ENCODE measurements at places on chromosomes 7 and 10.

DNA sequence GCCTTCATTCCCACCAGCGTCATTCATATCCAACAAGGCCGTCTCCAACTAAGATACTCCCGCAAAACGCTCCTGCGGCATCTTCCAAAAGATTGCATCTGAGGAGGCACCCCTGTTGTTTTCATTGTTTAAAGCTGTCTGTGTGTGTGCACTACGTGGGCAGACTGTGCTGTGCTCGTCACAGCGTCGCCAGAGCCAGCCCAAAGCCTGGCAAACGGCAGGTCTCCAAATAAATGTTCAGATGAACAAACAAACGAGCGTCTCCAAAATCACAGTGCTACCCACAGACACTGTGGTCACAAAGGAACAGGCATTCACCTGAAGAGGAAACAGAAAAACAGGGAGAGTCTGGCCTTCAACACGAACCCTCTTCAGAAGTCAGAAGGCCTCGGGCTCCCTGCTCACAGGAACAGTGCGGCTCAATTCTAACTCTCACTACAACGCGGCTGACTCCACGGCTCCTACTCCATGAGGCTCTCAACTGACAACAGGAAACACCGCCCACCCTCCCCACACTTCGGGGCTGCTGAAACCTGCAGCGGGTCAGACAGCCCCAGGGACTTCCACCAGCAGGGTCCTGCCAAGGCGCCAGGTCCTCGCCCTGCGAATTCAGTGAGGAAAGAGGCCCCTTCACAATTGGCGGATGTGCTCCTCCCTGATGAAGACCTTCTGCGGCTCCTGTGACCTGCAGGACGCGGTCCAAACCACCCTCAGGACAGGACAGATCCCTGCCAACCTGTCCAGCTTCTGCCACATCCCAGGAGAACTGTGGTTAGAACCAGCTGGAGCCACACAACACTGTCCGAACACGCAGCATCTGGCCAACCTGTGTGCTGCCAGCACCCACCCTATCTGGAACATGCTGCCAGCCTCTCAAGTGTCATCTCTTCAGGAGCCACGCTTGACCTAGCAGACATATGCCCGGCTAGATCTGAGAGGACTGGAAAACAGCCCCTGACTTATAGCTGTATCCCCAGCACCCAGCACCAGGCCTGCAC lies 36.1 kb downstream of the MAD1L1 start:
- DNase-seq, result no peak

DNA sequence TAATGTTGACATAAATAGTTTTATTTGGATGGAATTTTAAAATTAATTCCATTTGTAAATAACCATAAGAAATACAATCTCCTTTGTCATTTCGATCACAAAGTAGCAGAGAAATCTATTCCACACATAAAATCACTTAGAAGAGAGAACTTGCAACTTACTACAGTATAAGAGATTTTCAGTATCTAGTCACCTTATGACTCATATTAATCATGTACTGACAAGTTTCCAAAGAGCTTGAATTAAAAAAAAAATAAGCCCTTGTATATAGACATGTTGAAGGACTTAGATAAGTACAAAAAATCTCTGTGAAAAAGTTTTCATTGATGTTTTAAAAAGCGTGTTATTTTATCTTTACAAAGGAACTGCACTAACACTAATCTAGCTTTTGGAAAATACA lies 207.1 kb upstream of the ETV1 start:
- no peak for DNase-seq

DNA sequence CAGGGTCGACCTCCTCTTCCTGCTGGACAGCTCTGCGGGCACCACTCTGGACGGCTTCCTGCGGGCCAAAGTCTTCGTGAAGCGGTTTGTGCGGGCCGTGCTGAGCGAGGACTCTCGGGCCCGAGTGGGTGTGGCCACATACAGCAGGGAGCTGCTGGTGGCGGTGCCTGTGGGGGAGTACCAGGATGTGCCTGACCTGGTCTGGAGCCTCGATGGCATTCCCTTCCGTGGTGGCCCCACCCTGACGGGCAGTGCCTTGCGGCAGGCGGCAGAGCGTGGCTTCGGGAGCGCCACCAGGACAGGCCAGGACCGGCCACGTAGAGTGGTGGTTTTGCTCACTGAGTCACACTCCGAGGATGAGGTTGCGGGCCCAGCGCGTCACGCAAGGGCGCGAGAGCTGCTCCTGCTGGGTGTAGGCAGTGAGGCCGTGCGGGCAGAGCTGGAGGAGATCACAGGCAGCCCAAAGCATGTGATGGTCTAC lies 46.9 kb downstream of the VWA2 start:
- DNase-seq, result no peak

DNA sequence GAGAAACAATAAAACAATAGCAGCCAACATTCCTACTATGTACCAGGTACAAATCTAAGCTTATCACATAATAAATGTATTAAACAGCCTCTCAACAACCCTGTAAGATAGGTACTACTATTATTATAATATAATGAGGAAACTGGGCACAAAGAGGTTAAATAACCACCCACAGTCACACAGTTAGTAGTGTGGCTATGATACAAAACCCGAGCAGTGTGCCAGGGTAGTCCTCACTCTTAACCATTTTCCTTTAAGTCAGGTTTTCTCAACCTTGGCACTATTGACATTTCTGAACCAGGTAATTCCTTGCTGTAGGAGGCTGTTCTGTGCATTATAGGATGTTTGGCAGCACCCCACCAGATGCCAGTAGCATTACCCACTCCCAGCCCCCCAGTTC lies 48.8 kb downstream of the DNAJC1 start:
- no peak for DNase-seq

DNA sequence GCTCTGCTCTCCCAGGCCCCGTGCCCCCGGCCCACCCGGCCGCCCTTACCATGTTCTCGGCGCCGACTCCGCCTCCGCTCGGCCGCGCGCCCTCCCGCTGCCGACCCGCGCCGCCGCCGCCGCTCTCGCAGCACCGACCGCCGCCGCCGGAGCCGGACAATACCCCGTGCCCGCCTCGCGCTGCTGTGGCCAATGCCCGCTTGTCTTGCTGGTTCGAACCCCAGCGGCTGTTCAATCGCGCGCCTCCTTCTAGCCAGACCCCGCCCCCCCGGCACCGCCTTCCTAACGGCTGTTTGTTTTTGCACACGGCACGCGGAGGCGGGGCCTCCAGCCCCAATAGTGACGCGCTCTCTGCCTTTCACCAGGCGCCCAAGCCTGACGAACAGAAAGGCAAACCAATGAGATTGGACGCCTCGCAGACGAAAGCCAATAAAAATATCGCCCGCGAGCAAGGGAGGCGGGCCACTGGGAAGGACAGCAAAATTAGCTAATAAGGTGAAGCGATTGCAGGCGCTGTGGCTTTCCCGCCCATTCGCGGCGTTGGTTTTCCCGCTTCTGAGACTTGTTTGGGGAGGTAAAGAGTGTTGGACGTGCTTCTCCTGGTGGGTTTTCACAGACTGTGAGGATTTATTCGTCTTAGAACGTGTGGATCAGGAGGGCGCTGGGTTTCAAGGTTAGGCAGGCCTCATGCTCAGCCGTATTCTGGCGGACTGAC lies at the start of gene H2AZ2:
Gene H2AZ2, minus strand, starts transcription at position 168 of the 715 bp plus-strand sequence. Its CDS starts 116 bp downstream, at position 52.
- DNase-seq, result peak; percentile 98

DNA sequence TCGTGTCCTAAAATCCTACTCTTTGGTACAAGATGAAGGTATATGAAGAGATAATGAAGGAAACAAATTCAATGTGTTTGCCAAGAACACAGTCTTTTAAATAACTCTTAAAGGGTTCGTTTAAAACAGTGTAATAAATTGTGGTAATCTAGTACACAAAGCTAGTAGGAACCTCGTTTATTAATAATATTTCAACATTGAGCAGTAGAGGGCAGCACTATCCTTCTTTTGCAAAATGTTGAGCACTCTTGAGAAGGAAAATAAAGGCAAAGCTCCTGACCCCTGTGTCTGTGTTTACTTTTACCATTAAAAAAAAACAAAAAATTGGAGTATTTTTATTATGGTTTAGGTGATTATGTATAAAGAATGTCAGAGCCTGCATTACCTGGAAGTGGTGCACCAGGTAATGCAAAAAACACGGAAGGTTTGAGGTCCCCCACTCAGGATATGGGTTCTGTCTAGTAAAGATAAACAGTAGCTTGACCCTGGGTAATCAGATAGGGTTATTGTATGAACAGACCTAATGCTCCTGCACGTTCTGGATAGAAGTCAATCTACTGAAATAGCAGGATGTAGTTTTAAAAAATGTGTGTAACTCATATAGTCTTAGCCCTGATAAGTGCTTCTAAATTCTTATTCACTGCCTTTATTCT lies 5.7 kb upstream of the GOT1 start:
- peak; percentile 10 for DNase-seq

GRCh38 chr10:106570268-106570667 lies 594.2 kb downstream of the SORCS1 start:
- DNase-seq, result no peak

GRCh38 chr10:31554556-31554955 lies 235.5 kb downstream of the ZEB1 start:
- DNase-seq, result peak; percentile 67

GRCh38 chr10:76868098-76868977 lies 769.3 kb downstream of the KCNMA1 start:
- no peak for DNase-seq

- no peak for DNase-seq
Observed at GRCh38 chr10:18955061-18955460, 93.5 kb upstream of the MALRD1 start.

- no peak for DNase-seq
Observed at GRCh38 chr7:81135324-81135723, 216.5 kb upstream of the SEMA3C start.

DNA sequence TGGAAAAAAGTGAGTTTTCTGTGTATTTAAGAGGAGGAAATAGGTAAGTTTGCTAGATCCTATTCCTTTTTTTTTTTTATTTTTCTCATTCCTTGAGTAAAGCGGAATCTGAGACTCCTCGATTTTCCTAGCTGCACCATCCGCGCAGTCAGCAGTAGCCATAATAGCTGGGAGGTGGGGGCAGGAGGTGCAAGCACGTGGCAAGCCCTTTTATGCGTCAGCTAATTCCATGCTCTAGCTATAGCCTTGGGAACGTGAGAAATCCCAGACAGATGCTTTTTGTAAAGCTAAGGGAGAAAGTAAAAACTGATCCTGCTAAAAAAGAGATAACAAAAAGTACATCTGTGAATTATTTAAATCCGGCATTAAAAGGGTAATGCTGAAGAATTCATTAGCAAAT lies 33.2 kb upstream of the TPK1 start:
- DNase-seq, result no peak

DNA sequence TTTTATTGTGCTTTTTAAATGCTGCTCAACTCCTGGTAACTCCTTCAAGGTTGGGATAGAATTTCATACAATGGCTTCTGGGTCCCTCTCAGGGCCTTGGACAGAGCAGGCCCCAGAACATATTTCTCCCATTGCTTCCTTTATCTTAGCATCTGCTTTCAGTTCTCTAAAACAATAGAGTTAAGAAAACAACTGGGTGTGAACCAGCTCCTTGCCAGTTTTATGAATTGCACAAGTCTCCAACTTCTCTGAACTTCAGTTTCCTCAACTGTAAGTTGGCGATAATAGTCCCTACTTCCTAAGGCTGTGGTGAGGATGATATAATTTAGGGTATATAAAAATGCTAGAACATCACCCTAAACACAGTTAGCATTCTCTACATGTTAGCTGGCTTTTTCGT lies 77.0 kb upstream of the INHBA start:
- DNase-seq, result no peak

DNA sequence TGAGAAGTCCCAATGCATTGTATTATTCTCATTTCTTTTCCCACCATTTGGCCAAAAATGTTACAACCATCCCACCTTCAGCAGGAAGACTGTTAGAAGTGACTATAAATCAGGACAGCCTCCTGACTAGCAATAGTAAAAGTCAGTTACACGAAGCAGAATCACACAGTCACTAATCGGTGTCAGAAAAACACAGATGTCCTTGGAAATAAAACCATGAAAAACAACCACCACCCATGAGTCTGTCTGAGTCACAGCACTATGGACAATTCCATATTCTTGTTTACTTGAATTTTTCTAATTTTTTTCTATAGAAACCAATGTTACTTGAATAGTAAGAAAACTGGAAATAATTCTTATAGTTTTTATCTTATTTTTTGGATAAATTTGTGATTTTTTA lies 81.9 kb upstream of the FRMD4A start:
- no peak for DNase-seq

- DNase-seq, result no peak
Observed at GRCh38 chr7:91995391-91996105, 54.9 kb downstream of the AKAP9 start.

DNA sequence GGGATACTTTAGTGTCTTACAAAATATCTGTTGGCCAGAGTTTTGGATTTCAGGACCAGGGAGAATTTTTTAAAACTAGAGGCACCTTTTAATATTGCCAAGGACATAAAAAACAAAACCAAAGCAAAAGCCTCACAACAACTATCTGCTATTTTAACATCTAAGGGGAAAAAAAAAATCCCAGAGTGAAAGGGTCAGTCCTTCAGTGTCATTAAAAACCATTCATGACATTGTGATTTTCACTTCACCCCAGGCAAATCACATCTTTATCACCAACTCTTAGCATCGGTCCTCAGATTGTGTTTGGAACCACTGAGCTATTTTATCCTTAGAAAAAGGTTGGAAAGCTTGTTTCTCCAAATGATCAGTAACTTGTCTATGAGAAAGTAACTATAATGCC lies 10.7 kb downstream of the CEP41 start:
- no peak for DNase-seq

DNA sequence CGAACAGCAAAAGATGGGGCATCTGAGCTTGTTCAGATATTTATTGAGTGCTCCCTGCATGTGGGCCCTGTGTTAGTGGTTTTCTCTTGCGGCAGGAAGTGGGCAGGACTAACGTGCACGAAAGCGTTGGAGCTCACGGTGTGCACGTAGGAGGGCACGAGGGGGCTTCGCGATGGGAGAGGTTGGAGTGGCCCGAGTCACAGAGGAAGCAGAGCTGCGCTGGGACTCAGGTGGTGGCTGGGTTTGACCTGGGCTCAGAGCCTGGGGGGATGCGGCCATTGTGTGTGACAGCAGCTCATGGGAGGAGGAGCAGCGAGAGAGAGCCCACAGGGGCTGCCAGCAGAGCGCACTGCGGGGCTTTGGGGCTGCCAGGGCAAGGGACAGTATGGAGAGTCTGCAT lies 7.7 kb downstream of the ZSCAN25 start:
- DNase-seq, result no peak

DNA sequence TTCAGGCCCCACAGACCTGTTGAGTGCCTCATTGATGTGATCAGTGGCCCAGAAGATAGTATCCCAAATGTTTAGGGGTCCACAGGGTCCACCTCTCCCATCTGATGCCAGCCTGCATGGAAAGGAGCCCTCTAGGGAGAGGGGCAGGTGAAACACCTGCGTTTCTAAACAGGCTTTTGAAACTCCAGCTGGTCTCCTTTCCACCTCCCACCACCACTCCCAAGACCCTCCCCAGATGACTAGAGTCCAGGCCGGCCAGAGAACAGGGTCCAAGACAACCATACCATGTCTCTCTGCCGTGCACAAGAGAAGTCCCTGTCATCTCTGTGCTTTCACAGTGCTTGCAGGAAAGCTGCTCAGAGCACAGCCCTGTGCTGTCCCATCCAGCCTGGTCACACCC lies 105.0 kb upstream of the NANOS1 start:
- no peak for DNase-seq

GRCh38 chr10:62915158-62915557 lies 99.0 kb upstream of the EGR2 start:
- DNase-seq, result no peak

- no peak for DNase-seq
Observed at GRCh38 chr10:30784897-30785605, 155.5 kb upstream of the LYZL2 start.
